ENCODE measurements at places on chromosomes 6 and 20.

DNA sequence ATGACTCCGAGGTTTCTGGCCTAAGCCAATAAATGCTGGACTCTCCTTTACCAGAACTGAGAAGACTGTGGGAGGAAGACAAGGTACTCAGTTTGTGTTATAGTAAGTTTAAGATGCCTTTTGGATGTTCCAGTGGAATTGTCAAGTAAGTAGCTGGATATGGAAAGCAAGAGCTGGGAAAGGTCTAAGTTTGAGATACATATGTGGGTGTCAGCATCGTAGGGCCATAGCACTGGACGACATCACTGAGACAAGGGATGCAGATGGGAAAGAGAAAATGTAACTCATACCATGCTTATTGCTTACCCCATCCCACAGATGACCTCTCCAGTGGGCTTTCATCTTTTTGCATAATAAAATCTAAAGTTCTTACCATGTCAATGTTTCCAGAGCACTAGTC, 45.5 kb upstream of the ZNF217 start:
- ATAC-seq, result no peak

- ATAC-seq, result peak; percentile 95
Measured at GRCh38 chr6:157323255-157323965, at the start of gene TMEM242. TSS of gene TMEM242 (minus strand) at chr6:157323519. CDS start at chr6:157323499, 20 bp downstream.

DNA sequence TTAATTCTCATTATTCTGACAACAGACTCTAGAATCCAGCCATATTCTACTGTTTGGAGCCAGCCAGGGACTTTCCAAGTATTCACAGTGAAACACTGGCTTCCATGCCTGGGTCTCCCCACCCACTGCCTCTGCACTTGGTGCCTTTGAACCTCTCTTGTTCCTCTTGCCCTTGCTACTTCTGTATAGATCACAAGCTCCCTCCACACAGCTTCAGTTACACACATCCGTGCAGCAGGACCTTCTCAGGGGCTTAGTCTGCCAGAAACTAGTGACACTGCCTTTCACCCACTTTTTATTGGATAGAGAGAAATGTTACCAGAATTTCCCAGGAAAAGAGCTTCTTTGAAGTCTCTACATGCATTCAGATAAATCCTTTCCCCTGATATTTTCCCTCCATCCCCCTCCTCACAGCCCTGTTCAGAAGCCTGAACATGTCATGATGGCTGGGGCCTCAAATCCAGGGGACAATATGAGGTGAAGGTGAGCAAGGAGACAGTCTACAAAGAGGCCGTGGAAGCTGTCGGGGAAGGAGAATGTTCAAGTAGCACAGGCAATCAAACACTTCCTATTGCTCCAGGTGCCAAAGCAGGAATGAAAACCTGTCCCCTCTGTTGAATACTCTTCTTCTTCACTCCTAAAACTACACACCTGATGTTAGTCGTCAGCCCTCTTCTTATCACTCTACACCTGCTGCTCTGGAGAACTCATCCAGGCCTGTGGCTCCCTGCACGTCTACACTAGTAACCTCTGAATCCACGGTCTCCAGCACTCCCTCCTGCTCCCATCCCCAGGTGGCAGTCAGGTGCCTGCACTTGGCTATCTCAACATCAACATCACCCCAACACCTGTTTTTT, 20.2 kb upstream of the HLA-DOA start:
- ATAC-seq, result no peak

DNA sequence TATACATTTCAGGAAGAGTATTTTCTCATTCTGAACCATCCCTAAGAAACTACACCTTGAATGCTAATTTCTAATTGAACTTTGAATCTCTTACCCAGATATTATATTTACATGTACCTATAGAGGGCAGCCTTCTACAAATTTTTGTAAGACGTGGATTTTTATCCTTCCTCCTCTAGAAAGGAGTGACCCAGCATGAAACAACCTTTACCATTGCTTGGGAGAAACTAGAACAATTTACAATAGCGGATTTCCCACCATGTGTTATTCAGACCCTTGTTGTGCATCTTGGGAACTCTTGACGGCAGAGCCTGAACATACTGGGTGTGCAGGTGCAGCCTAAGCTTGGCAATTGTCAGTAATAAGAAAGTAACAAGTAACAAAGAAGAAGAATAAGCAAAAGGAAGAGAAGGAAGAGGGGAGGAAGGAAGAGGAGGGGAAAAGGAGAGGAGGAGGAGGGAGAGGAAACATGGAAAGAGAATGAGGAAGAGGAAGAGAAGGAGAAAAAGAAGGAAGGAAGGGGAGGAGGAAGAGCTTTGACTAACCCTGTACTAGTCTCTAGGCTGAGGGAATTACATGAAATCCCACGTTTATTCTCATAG, 10.8 kb upstream of the TAAR1 start:
- ATAC-seq, result no peak

DNA sequence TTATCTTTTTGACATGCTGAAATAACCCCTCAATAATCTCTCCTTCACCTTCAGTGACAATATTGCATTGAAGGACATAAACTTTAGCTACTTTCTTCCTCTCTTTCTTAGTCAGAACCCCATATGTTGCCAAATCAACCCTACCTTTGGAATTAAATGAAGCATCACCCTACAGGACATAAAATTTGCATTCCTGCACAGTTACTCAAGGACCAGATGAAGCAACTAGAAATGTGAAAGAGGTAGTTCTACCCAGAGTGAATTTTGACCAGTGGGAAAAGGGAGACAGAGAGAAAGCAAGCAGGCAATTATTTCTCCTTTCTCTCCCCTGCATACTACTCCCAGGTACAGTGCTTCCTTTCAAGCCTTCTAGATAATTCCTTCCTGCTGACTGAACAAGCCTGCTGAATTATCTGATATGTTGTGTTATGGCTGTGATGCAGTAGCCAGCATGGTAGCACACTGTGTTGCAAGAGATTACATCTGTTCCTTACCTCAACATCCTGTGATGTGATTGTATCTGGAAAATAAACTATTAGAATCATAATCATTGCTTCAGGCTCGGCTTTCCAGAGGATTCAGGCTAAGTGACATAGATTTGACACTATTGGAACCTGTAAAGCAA, 16.6 kb downstream of the TENT5A start:
- no peak for ATAC-seq

- peak; percentile 2 for ATAC-seq
Measured at GRCh38 chr6:112235956-112236355, 18.4 kb downstream of the LAMA4 start.

DNA sequence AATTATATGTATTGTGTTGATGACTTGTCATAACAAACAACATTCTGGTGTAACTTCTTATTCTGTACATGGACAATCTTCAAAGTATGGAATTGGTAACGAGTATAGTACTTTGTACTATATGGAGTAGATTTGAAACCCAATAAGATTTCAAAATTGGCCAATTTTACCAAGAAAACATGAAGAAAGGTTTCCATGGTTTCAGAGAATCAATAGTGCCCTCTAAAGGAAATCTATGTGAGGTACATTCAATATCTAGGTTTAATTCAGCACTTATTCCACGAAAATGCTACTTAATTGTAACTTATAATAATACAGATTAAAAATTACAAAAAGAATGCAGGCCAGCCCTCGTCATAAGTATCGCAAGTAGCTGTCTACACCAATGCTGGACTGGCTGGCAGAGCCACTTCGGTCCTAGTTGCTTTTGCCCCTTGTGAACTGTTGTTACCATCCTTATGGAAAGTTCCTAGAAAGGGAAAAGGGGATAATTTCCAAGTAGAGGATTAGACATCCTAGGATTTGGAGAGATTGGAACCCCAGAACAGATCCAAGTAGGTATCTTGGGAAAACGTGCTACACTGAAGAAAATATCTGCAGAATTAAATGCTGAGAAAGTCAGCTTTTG, 70.9 kb downstream of the LCA5 start:
- no peak for ATAC-seq

DNA sequence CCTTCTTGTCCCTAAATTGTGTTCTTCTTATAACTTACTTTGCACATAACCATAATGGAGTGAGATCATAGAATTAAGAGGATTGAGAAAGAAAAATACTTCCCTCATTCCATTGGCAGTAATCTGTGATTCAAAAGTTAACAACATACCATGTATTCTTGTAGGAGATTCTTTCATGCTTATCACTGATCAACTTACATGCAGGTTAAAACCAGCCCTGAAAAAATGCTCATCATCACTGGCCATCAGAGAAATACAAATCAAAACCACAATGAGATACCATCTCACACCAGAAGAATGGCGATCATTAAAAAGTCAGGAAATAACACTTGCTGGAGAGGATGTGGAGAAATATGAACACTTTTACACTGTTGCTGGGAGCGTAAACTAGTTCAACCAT, 36.5 kb upstream of the GFRAL start:
- no peak for ATAC-seq

- no peak for ATAC-seq
Measured at GRCh38 chr6:167663316-167663715, 163.4 kb upstream of the AFDN start.

DNA sequence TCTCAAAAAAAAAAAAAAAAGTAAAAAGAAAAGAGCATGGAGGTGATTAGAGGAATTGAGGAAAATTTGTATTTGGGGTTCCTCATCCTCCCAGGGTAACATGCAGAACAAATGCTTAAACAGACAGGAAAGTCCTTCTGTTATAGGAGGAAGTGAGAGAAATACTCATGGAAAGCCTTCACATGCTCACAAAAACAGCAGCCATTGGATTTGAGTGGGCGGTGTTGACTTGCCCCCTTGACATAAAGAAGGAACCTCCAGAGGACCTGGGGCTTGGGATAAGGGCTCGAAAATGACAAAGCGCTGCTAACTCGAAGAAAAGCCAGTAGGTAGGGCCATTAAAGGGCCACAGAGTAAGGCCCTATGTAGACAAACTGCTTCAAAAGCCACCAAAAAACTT, 17.5 kb upstream of the SAMHD1 start:
- no peak for ATAC-seq

DNA sequence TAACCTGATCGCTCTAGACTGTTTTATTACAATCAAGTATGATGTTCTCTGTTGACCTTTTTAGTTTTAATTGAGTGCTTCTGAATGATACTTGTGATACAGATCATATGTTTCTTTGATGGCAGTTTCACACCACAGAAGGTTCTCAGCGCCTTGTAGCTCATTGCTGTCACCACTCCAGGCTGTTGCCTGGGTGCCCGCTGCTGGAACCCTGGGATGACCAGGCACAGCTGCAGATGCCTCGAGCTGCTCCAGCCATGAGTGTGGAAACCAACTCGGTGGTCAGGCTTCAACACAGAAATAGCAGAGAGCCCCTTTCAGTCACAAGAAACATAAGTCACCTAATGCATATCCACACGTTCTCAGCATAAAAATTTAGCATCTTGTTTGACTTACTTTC, 112.7 kb downstream of the RPP40 start:
- no peak for ATAC-seq

GRCh38 chr20:43739148-43739749, 12.4 kb upstream of the GTSF1L start:
- ATAC-seq, result no peak

DNA sequence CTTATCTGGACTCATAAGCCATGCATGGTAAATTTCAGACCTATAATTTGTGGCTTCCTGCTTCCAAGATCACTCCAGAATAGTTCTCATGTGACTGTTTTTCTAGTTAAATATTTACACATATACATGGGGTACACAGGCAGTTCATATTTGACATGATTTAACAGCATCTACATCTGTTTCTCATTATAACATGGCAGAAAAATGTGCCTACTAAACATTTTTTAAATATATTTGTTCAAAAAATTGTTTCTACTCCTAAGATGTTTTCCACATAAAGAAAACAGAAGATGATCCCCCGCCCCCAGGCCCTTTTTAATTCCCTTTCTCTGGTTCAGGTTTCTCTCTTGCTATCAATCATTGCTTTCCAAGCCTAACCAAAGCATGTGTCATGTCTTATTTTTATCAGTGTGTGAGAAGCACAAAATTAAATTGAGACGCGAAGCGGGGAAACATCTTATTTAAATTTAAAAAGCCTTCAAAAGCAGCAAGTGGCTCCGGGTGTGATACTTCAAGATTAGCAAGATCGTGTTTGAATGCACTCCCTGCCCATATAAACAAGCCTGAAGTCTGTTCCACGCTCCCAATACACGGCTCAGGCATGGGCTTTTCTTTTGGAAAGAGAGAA, 37.3 kb downstream of the IPCEF1 start:
- peak; percentile 43 for ATAC-seq

GRCh38 chr6:131017962-131018361, 45.1 kb downstream of the EPB41L2 start:
- no peak for ATAC-seq

GRCh38 chr6:66210964-66211363, 503.9 kb upstream of the EYS start:
- no peak for ATAC-seq

- peak; percentile 75 for ATAC-seq
Measured at GRCh38 chr6:89562093-89562973, 76.2 kb downstream of the LYRM2 start.

DNA sequence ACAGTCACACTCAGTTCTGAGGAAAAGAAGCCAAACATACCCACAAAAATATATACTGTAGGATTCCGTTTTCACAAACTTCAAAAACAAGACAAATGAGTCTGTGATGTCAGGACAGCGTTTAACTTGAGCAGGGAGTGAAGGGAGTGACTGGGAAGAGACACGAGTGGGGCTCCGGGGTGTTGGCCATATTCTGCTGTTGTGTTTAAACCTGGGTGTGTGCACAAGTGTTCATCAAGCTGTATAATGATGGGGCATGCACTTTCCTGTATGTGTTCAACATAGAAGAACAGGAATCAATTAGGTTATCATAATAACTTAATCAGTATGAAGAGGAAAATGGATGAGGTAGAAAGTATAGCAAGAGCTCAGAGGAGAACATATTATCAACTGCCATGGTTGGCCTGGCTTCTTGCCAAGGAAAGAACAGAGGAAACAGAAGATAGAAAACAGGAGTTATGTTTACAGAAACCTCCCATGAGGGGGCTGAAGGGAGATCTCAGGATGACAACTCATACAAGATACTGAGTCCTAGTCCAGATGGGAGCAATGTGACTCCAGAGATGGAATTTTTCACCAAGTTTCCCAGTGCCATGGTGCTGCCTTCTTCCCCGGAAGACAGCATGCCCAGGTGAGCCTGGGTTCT, 15.1 kb upstream of the AFDN start:
- no peak for ATAC-seq

- no peak for ATAC-seq
Measured at GRCh38 chr6:34897716-34898115, 8.7 kb downstream of the ANKS1A start.

- no peak for ATAC-seq
Measured at GRCh38 chr6:160810238-160810637, 108.2 kb downstream of the PLG start.

- peak; percentile 49 for ATAC-seq
Measured at GRCh38 chr6:83258517-83258916, 65.4 kb downstream of the RWDD2A start.

All from motor neuron (in vitro differentiated cells).